ENCODE measurements at places on chromosomes 16 and 17.

DNA sequence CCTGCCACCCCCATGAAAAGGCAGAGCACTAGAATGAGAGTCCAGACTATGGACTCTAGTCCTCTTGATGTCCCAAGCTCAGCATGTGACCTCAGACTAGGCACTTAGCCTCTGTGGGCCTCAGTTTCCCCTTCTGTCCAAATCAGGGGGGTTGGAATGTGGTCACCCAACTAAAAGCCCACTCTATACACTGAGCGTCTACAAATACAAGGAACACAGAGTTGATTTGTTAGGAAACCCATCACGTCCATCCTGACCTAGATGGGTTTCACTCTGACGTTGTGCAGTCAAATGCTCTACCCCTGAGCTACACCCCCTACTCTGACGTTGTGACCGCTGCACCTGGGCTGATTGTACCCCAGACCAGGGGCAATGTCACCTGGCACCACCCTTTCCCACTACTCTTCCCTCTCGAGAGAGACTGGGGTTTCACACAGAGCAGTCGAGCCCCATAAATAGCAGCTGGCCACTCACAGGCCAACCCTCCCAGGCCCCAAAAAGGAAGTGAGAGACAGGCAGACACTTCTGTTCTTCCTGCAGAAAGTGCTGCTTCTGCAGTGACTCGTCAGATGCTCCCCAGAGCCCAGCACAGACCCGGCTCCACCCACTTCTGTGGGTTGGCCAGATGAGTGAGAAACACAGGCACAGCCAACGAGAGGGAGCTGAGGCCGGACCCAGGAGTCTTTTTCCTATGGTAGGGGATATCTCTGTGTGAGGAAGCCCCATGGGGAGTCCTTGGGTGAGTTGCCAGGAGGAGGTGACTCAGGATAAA lies 16.1 kb upstream of the TNFRSF13B start:
- DNase-seq = peak; percentile 64

DNA sequence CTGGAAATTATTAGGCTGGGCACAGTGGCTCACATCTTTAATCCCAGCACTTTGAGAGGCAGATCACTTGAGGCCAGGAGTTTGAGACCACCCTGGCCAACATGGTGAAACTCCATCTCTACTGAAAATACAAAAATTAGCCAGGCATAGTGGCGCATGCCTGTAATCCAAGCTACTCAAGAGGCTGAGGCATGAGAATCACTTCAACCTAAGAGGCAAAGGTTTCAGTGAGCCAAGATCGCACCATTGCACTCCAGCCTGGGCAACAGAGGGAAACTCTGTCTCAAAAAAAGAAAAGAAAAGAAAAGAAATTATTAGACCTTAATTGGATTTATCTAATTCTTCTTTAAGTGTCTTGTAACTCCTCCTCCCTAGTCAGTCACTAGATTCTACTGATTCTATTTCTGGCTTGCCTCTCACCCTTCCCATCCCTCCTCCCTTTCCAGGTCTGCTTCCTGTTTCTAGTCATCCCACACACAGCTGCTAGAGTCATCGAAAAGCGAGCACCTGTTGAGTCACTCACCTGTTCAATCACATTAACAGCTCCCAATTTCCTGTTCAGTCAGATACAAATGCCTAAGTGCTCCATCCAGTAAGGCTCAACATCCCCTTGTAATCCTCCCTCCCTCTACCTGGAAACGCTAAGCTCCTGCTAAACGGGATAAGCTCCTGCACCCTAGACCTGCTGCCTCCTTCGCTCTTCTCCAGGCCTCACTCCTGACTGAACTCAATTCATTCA lies 34.6 kb downstream of the ERN1 start:
- no peak for DNase-seq

- no peak for DNase-seq
These were observed 21.7 kb upstream of the GSE1 start for GRCh38 chr16:85591381-85591780.

DNA sequence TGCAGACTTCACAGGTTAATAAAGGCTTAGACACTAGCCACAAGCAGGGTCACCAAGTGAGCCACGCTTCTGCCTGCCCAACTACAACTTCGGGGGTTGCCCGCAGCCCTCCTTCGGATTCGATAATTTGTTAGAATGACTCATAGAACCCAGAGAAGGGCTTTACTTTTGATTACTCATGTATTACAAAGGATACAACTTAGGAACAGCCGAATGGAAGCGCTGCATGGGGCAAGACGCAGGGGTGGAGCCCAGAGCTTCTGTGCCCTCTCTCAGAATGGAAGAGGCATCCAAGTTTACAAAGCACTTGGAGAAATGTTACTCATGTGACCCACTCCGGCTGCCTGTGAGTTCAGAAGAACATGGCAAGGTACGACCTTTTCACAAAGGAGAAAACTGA lies 7.5 kb upstream of the CDH5 start:
- no peak for DNase-seq
